ENCODE measurements at places on chromosomes 5 and 9. TPM values are rescaled to one million over a fixed set of nuclear protein-coding genes. Genes with fewer than 3 reads are reported as not detected.

Gene NR6A1
- 1.3 TPM for total RNA-seq

Gene BTNL3
- not detected for total RNA-seq

Gene SPINK4
- not detected for total RNA-seq

Gene GRXCR2
- total RNA-seq, result not detected

Gene PCDHA13
- 0.10 TPM for total RNA-seq

Gene FBLL1
- 0.39 TPM for total RNA-seq

Gene PCDHB15
- 1.7 TPM for total RNA-seq

Gene HTR4
- total RNA-seq, result not detected

Gene PDLIM4
- 118 TPM for total RNA-seq

Gene PCDHB14
- total RNA-seq, result 1.6 TPM

Gene SLC34A3
- total RNA-seq, result not detected

Gene GNA14
- 43.6 TPM for total RNA-seq

Gene SPAAR
- total RNA-seq, result 8.1 TPM

Gene SLC4A9
- 0.06 TPM for total RNA-seq

Gene BRINP1
- total RNA-seq, result not detected

Gene DDX41
- total RNA-seq, result 102 TPM

Gene DOCK8
- total RNA-seq, result 1.2 TPM

Gene SHISAL2B
- not detected for total RNA-seq

Gene ZNF366
- total RNA-seq, result 33.7 TPM

Gene MYOT
- total RNA-seq, result not detected

Gene TPRN
- 10.8 TPM for total RNA-seq

Gene ZDHHC11
- 0.70 TPM for total RNA-seq

Gene MATR3
- total RNA-seq, result 178 TPM

Gene SCGB3A2
- not detected for total RNA-seq

Gene TAF11L5
- not detected for total RNA-seq

Gene C5orf58
- total RNA-seq, result not detected

Gene RASGRF2
- 15.8 TPM for total RNA-seq

Gene ANKRD18A
- 0.12 TPM for total RNA-seq

Gene ACTBL2
- 2.8 TPM for total RNA-seq

Gene LCN15
- total RNA-seq, result not detected

Gene SPATA31C1
- not detected for total RNA-seq

Gene EQTN
- not detected for total RNA-seq

Gene SLCO4C1
- total RNA-seq, result 0.29 TPM

Gene IFNA2
- not detected for total RNA-seq

Gene IL7R
- total RNA-seq, result 0.82 TPM

Gene LRRC14B
- total RNA-seq, result not detected

Gene FOXD4L4
- total RNA-seq, result 0.53 TPM

Gene SMIM23
- total RNA-seq, result not detected

Gene FOXD4L3
- not detected for total RNA-seq

Gene GABBR2
- total RNA-seq, result 3.3 TPM

Gene SPATA31A3
- not detected for total RNA-seq

Gene ZNF658
- total RNA-seq, result 2.1 TPM

Gene NPR3
- total RNA-seq, result 0.70 TPM
